Amniotic epithelial cell (primary cell): ENCODE measurements at places on chromosomes 12 and 14.
A peak's percentile ranks its signal among the peaks of the same experiment; 100 is the strongest.

GRCh38 chr14:104112113-104112505 is 26.3 kb upstream of the KIF26A start:
- no peak for DNase-seq

DNA sequence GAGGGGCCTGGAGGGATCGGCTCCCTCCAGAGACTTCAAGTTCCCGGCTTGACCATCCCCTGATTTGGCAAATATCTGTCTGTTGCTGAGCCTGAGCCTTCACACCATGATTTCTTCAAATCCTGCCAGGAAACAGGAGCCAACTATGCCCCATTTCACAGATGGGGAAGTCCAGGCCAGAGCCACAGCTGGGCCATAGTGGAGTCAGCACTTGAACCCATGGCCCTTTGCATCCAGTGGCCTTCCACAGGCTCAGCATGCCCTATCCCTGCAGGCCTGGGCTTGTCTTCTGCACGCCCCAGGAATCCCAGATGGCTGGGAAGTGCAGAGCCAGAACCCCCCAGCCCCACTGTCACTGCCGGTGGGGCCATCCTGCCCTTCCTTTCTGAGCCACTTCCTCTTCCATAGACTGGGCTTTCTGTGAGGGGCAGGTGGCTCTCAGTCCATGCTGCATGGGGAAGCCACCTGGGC is 44.9 kb downstream of the CYP46A1 start:
- DNase-seq, result no peak

GRCh38 chr14:64464651-64465050 is 648 bp upstream of the AKAP5 start:
- DNase-seq, result no peak

DNA sequence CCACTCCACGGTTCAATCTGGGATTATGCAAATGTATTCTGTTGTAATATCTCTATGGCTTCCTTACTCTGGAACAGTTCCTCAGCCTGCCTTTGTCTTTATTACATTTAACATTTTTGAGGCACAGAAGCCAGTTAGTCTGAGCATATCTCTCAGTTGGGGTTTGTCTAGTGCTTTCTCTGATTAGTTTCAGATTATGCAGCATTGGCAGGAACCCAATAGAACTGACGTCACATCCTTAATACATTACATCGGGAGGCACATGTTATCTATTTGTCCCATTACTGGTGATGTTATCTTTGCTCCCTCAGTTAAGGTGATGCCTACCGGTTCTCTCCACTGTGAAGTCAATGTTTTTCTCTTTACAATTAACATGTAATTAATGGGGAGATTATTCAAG is 62.4 kb downstream of the PPM1A start:
- peak; percentile 37 for DNase-seq

- DNase-seq, result no peak
These were observed 46.3 kb downstream of the FLRT2 start for GRCh38 chr14:85576218-85576617.

- no peak for DNase-seq
These were observed 41.6 kb upstream of the NTF3 start for GRCh38 chr12:5390174-5390799.

- no peak for DNase-seq
These were observed 62.6 kb downstream of the FBXL14 start for GRCh38 chr12:1531654-1532374.

DNA sequence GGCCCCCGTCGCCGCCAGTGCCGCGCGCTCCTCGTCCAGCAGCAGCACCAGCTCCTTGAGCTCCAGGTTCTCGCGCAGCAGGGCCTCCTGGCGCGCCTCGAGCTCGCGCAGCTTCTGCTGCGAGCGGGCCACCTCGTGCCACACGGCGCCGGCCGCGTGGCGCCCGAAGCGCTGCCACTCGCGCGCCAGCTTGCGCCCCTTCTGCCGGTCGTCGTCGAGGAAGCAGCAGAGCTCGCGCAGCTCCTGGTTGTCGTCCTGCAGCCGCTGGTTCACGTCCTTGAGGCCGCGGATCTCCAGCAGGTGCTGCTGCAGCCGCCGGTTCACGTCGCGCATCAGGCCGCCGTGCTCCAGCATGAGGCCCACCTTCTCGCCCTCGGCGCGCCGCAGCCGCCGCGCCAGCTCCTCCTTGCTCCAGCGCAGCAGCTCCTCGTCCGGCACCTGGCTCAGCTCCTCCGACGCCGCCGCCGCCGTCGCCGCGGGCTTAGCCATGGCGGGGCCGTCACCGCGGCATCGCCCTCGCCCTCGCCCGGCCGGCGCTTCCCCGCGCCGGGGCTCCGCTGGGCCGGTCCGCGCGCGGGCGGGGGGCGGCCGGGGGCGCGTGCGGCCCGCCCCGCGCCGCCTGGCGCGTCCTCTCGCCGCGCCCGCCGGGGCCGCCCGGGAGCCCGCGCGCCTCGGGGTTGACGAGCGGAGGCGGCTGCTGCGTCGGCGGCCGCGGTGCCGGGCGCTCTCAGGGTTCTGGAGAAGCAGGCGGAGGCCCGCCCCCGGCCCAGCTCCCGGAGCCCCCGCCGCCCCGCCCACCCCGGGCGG is at the start of gene CCDC85C:
CCDC85C (minus strand) TSS at position 737 of the 807 bp plus-strand sequence; CDS start at position 489, 248 bp downstream.
- peak; percentile 35 for DNase-seq

DNA sequence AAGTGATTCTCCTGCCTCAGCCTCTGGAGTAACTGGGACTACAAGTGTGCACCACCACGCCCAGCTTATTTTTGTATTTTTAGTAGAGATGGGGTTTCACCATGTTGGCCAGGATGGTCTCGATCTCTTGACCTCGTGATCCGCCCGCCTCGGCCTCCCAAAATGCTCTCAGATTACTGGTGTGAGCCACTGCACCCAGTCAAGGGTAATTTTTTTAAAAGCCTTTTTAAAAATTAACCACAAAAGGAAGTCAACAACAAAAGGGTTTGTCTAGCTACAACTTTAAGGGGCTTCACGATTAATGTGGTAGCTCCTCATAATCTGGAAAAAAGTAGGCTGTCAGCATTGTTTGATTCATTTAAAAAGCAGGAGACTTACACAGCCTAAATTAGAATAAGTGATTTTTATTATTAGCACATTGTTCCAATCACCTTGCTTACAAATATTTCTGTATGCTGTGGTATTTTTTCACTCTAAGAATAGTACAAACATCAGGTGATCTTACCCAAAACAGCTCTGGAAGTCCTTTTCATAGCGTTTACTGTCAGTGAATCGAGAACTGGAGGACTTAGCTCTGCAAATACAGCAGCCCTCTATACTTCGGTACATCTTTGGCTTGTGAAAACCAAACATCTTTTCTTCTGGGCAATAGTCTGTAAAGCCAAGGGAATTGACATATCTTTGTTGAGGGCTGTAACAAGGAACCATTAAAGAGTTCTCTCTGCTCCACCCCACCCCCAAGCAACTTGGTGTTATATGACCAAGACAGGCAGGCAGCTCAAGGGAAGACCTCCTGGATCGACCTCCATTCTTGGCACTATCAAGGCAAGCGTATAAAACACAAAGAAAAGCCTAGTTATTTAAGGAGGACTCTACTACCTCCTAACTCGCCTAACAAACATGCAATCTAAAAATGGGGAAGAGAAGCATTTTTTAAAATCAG is 28.1 kb downstream of the SINHCAF start:
- DNase-seq, result no peak

- DNase-seq, result no peak
These were observed 71.9 kb downstream of the NTF3 start for GRCh38 chr12:5503774-5504173.

DNA sequence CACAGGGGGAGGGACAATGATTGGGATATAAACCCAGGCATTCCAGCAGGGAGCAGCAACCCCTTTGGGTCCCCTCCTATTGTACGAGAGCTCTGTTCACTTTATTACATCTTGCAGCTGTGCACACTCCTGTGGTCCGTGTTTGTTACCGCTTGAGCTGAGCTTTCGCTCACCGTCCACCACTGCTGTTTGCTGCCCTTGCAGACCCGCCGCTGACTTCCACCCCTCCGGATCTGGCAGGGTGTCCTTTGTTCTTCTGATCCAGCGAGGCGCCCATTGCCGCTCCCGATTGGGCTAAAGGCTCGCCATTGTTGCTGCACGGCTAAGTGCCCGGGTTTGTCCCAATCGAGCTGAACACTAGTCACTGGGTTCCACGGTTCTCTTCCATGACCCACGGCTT is 64.1 kb downstream of the E2F7 start:
- no peak for DNase-seq

DNA sequence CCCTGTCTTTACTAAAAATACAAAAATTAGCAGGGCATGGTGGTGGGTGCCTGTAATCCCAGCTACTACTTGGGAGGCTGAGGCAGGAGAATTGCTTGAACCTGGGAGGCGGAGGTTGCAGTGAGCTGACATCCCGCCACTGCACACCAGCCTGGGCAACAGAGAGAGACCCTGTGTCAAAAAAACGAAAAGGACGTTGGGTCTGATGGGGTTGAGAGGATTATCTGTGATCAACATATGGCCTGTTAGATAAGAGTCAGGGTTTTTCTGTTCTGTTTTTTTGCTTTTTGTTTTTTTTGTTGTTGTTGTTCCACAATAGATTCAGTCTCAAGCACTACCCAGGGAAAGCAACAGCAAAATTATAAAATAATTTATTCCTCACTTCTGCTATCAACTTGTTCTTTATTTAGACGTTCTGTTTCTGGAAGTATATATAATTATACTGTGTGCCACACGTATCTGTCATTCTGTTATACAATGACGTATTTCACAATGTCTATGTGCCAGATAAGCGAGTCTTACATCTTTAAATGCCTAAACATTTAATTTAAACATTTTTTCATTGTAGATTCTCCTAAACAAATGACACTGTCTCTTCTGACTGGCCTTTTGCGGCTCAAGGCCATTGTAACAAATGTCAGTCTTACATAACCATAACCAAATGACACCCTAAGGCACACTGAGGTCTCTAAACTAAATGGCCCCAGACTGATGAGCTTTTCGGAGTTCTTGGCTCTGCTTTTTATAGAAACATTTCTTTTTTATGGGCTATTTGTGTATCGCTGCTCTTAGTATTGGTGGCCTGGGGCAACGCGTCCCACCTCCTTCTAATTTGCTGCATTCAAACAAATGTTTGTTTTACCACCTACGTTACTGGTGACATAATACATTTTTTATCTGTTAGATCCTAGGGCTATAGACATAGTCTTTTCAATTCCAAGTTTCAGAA is 7.2 kb upstream of the P2RX4 start:
- no peak for DNase-seq

DNA sequence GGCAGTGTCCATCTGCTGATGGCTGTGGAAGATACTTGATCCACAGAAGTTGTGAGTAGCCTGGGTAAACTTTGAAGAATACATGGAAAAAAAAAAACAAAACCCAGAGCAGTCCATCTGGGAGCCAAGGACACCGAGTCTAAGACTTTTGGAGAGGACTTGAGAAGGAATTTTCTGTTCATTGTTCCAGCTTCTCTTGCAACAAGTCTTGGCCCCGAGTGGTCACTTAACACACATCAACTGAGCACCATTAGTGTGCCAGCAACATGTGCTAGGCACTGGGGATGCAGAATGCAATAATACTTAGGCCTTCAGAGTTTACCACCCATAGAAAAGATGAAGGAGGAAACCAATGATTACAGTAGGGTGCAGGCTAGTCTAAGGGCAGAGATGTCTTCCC is 266.7 kb downstream of the EMP1 start:
- no peak for DNase-seq

GRCh38 chr14:103073367-103073875 is 10.6 kb upstream of the LBHD2 start:
- DNase-seq, result no peak

DNA sequence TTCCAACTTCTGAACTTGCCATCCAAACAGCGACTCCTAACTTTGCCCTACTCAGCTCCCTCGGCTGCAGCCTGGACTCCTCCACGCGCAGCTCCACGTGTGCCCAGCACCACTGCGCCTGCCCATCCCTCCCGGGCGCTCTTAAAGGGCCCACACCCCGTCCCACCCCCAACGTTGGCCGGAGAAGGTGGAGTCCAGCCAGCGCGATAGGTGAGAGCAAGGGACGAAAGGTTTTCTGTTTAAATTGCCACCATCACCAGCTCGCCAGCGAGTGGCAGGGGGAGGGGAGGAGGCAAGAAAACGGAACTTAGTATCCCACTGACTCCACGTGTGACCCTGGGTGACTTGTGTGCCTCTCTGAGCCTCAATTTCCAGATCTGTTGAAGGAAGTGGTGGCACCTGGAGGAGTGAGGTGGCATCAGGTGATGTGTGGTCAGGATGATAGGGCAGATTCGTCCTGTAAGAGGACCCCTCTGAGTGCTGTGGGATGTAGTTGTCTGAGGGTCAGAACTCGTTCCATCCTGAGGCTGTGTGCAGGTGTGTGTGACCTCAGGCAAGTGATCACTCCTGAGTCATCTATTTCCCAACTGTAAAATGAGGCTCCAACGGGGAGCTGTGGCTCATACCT is 59.7 kb downstream of the TRPV4 start:
- DNase-seq, result no peak

- peak; percentile 71 for DNase-seq
These were observed 5.7 kb upstream of the NEK9 start for GRCh38 chr14:75132382-75133086.
